SHP77 treated with DMSO at 0.1 percent for 48 hours (cell line): ENCODE measurements at places on chromosomes 7 and 10.

- DNase-seq = no peak
Measured at GRCh38 chr10:110358869-110359629, 54.3 kb upstream of the SMNDC1 start.

DNA sequence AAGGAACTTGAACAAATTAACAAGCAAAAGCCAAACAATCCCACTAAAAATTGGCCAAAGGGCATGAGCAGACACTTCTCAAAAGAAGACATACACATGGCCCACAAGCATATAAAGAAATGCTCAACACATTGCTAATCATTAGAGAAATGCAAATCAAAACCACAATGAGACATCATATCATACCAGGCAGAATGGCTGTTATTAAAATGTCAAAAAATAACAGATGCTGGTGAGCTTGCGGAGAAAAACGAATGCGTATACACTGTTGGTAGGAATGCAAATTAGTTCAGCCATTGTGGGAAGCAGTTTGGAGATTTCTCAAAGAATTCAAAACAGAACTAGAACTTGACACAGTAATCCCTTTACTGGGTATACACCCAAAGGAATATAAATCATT lies 311.7 kb upstream of the HPS1 start:
- DNase-seq = no peak

DNA sequence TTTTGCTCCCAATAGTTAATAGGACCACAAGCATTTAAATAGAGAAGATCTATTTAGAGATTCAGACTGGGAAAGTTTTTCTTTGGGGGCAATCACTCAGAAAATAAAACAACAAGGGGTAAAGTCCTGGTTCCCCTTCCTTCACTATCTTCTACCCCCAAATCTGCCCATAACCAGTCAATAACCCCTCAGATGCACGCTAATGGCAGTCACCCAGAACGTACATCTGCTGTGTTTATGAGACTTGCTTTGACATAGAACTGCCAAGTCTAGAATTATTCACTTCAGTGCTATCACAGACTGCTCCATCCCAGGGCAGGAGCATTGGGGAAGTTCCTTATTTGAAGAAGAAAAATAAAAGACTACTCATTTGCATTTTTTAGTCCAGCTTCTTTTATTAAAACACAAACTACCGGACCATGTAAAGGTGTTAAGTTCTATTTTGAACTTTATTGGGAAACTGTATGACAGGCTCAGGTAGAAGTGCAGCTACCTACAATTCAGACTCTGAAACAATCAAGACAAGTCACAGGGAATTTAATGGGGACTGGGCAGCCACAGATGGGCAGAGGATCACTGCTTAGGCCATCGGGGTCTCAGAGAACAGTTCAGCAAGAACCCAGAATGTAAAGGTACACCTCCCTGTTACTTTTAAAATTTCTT lies 38.4 kb downstream of the ANK3 start:
- DNase-seq = no peak

DNA sequence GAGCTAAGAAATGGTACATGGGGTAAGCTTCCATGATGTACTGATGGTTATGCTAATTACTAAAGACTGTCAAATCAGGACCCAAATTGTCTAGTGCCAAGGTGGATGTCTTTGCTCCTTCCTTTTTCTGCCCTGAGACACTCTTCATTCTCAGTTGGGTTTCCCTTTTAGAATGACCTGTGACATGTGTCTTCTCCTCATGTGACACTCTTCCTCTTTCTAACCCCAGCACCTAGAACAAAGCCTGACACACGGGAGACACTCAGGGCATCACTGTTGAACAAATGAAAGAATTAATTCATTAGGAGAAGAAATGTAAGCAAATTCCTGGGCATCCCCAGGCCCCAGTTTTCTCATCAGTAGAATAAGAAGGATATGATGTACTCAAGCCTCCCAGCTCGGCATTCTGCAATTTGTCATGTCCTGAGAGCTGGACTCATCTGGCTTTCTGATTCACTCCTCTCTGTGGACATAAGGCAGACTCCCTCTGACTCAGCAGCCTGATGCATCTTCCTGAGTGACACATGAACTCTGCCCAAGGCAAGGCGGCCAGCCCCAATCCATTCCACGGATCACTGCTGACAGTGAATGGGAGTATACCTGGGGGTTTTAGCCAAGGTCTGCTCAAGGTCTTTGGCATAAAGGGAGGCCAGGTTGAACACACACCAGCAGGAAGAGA lies 473.8 kb downstream of the KCNMA1 start:
- DNase-seq = no peak

DNA sequence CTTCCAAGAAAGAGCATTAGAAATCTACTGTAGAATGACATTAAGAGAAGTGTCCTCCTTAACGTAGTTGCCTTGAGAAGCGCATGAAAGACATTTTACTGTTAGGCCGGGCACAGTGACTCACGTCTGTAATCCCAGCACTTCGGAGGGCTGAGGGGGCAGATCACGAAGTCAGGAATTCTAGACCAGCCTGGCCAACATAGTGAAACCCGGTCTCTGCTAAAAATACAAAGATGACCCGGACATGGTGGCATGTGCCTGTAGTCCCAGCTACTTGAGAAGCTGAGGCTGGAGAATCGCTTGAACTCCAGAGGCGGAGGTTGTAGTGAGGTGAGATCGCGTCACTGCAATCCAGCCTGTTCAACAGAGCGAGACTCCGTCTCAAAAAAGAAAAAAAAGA lies 28.9 kb downstream of the TARP start:
- DNase-seq = no peak

DNA sequence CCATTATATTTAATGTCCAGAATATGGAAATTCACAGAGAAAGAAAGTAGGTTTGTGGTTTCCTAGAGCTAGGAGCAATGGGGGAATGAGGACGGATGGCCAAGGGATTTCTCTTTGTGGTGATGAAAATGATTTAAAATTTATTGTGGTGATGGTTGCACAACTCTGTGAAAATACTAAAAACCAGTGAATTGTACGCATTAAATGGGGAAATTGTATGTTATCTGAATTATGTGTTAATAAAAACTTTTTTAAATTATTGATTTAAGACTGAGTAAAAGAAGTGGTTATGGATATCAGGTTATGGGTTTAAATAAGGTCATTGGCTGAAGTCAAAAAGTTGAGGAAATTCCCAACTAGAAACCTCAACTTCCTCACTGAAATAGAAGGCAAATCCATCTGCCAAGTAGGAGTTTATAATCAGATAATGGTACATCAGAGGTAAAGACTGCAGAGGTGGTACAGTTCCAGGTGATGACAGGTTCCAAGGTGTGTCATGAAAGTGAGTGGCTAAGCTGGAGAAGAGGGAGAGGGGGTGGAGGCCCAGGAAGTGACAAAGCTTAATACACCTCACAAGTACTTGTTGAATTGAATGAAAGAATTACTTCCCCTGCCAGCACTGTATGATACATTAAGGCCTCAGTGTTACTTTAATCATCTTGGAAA lies 68.9 kb upstream of the CCDC71L start:
- DNase-seq = no peak

GRCh38 chr10:69584624-69585023 lies 11.4 kb upstream of the NEUROG3 start:
- no peak for DNase-seq

- no peak for DNase-seq
Measured at GRCh38 chr7:135235841-135236240, 2.2 kb downstream of the STRA8 start.

- no peak for DNase-seq
Measured at GRCh38 chr10:111089293-111089692, 12.5 kb downstream of the ADRA2A start.

DNA sequence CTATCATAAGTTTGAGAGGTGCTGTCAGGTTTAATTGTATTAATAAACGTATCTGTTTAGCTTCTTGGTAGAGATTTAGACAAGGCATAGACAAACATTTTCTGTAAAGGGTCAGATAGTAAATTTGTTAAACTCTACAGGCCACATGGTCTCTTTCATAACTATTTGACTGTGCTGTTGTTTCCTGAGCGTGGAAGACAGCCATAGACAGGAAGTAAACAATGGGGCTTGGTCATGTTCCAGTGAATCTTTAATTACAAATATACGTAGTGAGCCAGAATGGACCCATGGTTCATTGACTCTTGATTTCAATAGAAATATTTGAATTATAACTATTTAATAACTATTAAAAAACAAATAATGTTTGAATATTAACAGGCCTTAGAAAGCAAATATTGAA lies 451.1 kb downstream of the SH2D4B start:
- no peak for DNase-seq

GRCh38 chr10:20343036-20343435 lies 526.8 kb downstream of the PLXDC2 start:
- no peak for DNase-seq

DNA sequence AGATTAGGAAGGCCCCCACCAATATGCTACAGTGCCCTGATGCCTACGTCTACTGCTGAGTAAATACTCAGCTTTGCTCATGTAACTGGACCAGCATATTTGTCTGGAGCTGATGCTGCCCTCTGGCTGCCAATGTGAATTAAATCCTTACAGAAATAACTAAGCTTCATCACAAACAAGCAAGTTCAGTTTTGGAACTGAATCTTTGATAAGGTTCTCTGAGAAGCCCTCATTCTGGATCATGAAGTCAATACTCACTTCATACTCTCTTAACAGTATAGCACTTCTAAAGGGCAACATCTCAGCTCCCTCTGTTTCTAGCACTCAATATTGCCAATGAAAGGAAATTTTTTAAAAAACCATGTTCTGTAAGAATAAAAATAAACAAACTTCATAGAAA lies 246.7 kb downstream of the ETV1 start:
- peak; percentile 45 for DNase-seq

GRCh38 chr7:84091318-84091717 lies 103.3 kb downstream of the SEMA3A start:
- no peak for DNase-seq

DNA sequence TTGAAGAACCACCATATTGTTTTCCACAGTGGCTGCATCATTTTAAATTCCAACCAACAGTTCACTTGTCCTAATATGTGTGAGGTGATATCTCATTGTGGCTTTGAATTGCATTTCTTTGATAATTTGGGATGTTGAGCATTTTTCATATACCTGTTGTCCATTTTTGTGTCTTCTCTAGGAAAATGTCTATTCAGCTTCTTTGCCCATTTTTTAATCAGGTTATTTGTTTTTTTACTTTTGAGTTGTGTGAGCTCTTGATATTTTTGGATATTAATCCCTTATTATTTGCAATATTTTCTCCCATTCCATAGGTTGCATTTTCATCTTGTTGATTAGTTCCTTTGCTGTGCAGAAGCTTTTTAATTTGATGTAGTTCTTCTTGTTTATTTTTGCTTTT lies 95.1 kb upstream of the CCDC71L start:
- DNase-seq = no peak

DNA sequence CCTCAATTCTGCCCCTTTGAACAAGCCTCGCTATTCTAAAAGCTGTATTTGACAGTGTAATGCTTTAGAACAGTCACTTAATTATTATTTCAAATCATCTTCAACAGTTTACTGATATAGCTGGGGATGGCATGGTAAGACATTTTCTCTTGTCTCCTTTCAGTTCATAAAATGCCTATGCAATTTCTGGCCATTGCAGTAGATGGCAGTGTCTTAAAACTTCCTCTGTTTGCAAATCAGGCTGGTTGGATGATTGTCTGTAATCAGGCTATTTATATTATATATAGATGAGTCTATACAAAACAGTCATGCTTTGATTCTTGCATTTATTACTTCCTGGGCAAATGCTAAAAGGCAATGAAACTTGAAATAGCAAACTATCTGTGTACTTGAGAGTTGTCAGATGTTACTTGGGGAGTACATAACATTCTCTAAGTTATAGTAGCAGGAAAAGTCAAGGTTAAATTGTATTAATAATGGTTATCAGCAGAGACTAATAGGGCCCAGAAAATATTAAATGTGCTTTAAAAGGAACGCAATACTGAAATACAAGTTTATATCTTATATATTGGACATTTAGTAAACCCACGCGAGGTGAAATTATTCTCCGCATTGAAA lies 55.5 kb upstream of the LHFPL3 start:
- DNase-seq = peak; percentile 18

- DNase-seq = no peak
Measured at GRCh38 chr7:47142169-47142866, 439.6 kb downstream of the TNS3 start.

DNA sequence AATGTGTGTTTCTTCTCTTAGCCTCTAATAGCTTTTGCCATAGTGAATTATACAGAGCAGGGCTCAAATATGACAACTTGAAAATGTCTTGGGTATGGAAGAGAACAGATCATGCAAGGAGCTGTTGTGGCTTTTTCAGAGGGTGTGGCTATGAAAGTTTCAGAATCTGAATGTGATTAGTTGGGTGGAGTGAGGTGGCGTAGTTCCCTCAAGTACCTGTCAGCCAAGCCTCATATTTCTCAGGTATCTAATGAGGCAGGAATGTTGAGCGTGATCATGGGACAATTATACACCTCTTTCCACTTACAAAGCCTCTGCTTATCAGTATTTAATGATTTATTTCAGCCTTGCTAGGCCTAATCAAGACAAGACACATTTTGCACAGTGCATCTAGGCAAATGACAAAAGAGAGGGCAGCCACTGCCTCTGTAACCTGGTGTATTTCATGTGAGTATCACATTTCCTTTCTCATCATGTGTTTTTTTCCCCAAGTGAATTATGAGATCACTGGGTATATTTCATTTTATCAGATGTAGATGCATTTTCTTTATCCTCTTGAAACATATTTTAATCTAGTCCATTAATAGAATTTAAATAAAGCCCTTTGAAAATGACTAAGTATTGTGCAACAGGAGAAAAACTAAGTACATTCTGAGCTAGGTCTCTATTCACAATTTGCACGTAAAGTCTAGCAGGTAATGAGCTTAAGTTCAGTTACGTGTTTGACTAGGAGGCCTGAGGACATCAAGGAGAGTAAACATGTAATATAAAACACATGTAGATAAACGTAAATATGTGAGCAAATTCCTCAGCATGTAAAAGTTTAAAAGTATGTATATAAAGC lies 644.4 kb upstream of the IGFBP3 start:
- DNase-seq = no peak

DNA sequence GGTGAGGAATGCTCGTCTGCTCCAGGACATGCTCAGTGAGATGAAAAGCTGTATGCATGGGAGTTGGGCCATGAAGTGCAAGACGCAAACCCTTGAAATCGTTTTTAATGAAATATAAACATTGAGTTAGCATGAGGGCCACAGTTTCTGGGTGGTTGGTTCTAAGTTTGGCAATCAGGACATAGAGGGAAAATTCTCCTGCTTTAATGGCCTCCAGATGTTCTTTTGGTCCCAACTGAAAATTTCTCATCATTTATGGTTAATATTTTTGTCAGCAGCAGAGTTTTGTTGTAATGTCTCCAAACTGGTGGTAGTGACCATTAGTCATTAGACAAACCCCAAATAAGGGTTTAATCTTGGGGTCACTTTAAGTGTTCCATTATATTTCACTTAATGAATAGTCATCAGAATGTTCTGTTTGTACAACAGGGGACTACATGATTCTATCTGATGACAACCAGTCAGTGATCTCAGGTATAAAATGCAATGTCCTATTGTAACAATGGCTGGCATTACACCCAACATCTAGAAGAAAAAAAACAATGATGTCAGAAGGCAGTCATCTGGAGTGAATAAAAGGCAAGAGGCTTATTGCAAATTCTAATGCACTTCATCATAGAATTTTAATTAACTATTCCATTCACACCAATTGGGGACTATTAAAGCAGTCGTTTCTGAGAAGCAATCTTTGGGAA lies 197.4 kb downstream of the JCAD start:
- DNase-seq = no peak
